ENCODE measurements at places on chromosomes 3 and 15.

- no peak for DNase-seq
Measured at GRCh38 chr3:62678841-62679240, 196.4 kb downstream of the CADPS start.

- DNase-seq, result no peak
Measured at GRCh38 chr15:78255421-78256043, 8.8 kb upstream of the DNAJA4 start.

- no peak for DNase-seq
Measured at GRCh38 chr3:144265542-144266100, 294.0 kb downstream of the DIPK2A start.

DNA sequence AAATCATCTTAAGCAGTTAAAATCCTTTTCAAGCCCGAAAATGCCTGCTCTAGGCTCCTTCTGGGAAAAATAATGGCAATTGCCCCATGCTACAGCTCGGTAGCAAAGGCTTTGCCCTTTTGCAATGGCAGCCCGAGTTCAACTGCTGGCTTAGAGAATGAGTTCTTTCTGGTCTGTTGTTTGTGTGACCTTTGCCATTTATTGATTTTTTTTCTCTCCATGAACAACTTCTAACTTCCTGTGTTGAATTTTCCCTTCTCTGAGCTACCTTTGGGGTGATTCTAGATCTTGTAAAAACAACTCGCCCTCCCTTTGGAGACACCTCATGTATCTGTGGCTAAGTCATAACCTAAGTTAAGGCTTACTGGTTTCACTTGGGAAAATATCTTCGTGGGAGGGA is 139.3 kb downstream of the PLCH1 start:
- DNase-seq, result no peak

DNA sequence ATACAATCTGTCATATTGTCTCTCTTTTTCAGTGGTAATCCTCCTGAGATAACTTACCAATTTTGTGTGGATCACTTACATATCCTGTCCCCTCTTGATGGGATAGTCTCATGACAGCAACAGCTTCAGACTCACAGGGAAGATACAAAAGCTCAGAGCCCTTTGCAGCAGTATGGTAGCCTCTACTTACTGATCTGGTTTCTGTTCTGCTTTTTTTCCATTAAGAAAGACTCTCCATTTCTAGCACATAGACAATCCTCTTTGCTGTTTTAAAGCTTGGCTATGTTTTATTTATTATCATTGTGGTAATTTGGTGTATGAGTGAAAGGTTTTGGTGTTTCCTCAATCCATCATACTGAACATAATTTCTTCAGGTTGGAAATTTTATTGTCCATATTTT is 25.4 kb upstream of the SOX14 start:
- no peak for DNase-seq

DNA sequence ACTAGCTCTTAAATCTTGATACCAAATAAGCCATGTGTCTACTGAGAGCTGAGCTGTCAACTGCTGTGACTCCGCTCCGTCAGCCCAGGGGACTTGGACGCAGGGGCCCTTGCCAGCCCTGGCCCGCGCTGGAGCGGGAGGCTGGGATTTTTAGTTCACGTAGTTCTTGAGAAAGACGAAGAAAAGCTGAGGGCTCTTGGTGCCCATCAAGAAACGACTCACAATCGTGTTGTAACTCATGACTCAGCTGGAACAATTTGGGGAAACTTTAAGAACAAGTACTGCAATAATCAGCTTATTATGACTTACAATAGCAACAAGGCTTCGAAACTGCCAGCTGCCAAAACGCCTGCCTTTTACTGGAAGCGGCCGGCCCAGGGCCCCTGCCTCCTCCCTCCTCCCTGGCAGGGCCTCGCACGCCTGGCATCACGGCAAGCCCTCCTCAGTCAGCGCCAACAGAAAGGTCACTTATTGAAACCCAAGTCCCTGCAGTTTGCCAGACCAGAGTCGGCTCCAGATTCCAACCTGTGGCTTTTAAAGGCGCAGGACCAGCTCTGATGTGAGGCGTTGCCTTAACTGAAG is 60.3 kb downstream of the RGMA start:
- no peak for DNase-seq

DNA sequence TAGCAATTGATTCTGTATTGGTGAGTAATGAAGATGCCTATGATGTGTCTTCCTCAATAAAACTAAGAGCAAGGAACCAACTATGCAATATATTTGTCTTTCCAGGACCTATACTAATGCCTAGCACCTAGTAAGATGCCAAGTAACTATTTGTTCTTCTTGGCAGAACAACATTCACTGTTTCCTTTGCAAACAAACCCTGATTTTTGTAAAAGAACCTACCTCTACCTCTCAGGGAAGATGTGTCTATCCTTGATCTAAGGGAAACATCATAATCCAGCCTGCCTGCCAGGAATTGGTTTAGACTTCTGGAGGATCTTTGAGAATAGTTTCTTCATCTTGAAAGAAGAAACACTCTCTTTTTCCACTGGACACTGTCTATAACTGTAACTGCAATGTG is 3.8 kb upstream of the ADPRH start:
- DNase-seq, result no peak

- no peak for DNase-seq
Measured at GRCh38 chr15:89671687-89672086, 7.5 kb downstream of the PLIN1 start.

DNA sequence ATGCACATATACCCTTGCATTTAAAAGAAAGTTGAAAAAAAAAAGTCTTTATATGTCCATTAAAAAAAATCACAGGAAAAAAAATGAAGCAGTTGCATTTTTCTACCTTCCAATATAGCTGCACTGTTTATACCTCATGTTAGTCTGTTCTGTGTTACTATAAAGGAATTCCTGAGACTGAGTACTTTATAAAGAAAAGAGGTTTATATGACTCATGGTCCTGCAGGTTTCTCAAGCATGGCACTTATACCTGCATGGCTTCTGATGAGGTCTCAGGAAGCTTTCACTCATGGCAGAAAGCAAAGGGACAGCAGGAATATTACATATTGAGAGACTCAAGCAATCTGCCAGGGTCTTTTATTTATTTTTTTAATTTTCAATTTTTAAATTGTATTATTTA is 277.2 kb upstream of the BCHE start:
- DNase-seq, result no peak

DNA sequence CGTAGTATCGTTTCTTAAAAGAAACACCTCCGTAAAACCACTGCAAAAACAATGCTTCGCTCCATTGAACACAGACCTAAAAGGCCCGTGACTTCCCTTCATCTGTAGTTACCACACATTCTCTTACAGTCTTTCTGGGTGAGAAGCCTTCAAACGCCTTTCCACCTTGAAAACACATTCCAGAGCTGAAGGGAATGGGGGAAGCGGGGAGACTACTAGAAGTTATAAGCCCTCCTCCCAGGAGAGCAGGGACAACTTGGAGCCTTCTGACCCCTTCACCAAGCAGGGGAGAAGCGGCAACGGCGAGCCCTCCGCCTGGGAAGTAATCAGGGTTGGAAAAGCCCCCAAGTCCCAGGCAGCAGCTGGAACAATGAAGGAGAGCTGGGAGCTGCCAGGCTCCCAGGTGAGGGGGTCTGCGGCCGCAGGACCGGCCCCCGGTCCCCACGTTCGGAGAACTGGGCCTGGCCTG is 461 bp downstream of the SECISBP2L start:
- no peak for DNase-seq

GRCh38 chr15:84816694-84817465 is at the start of gene ALPK3:
Gene ALPK3 (plus strand): TSS chr15:84817356. CDS start chr15:84817453, 97 bp downstream.
- no peak for DNase-seq

GRCh38 chr3:140527156-140527555 is 150.7 kb upstream of the TRIM42 start:
- DNase-seq, result no peak

Data from activated T-cell treated with anti-CD3 and anti-CD28 coated beads for 4 hours (primary cell).